ENCODE measurements at places on chromosomes 7 and 10.
A peak's percentile ranks its signal among the peaks of the same experiment; 100 is the strongest.

DNA sequence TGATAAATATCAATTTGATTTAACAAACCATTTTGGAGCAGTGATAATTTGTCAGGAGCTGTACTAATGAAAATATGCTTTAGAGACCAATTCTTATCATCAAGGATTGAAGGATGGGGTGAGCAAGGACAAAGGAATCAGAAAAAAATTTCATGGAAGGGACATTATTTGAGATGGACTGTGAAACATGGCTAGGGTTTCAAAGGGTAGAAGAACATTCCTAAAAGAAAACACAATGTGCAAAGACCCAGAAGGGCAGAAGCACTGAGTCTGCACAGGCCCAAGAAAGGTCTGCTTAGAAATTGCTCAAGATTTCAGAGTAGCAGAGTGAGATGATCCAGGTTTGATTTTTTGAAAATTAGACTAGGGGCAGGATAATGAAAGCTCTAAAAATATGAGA is 174.5 kb downstream of the LRRN3 start:
- H3K27me3 ChIP-seq, result no peaks in the 10 kb centered on the region
- H3K4me3 ChIP-seq, result no peak overlapping the region
- no peaks in the 10 kb centered on the region for H3K36me3 ChIP-seq
- peak overlapping the region; percentile 4 for H3K27ac ChIP-seq

- no peak overlapping the region for H3K27ac ChIP-seq
- no peak for DNase-seq
- peaks cover 45% of the 10 kb centered on the region for H3K27me3 ChIP-seq
- H3K4me3 ChIP-seq, result peak overlapping the region; percentile 60
- H3K4me1 ChIP-seq, result peaks cover 13% of the 10 kb centered on the region
Measured at GRCh38 chr7:143360788-143361551, 1.5 kb downstream of the FAM131B start.

GRCh38 chr10:12156367-12157123 is 27.1 kb downstream of the SEC61A2 start:
- peaks cover 4% of the 10 kb centered on the region for H3K36me3 ChIP-seq
- no peaks in the 10 kb centered on the region for H3K27me3 ChIP-seq
- no peak overlapping the region for H3K4me3 ChIP-seq

DNA sequence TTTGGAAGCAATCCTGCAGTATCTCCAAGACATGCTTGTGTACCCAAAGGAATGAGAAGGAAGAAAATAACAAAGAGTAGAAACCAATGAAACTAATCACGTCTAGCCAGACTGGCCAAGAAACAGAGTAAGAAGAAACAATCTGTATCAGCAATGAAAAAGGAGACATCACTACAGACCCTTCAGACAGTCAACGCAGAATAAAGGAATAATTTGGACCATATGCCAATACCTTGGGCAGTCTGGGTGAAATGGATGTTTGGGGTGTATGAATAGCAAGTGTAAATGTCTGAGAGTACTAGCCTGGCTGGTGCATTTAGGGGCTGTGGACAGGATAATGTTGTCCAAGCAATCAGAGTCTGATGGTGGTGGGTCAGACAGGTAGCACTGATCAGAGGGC is 61.1 kb downstream of the SLC29A4 start:
- DNase-seq, result no peak
- no peak overlapping the region for H3K27ac ChIP-seq
- H3K4me1 ChIP-seq, result no peaks in the 10 kb centered on the region
- peaks cover 48% of the 10 kb centered on the region for H3K36me3 ChIP-seq
- no peak overlapping the region for H3K4me3 ChIP-seq
- no peaks in the 10 kb centered on the region for H3K27me3 ChIP-seq

GRCh38 chr7:69813637-69814240 is 215.5 kb downstream of the AUTS2 start:
- no peaks in the 10 kb centered on the region for H3K4me1 ChIP-seq
- no peak for DNase-seq
- peaks cover 17% of the 10 kb centered on the region for H3K27me3 ChIP-seq
- no peak overlapping the region for H3K27ac ChIP-seq
- H3K36me3 ChIP-seq, result no peaks in the 10 kb centered on the region

DNA sequence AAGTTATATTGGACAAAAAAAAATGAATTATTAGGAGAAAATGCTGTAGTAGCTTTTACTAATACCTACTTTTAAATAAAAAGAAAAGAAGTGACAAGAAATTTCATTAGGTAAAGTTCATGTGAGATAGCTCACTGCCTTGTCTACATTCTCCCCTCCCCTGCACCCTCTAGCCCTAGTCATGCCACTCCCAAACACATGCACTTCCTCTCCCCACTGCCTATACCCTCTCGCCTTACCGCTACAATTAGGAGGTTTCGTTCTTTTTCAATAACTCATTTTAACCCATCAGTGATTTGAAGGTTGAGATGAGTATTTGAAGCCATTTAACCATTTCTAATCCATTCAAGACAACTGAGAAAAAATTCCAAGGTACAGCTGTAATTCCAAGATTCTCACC is 75.3 kb downstream of the HIBADH start:
- no peaks in the 10 kb centered on the region for H3K27me3 ChIP-seq
- H3K36me3 ChIP-seq, result no peaks in the 10 kb centered on the region
- no peak overlapping the region for H3K27ac ChIP-seq
- H3K4me1 ChIP-seq, result no peaks in the 10 kb centered on the region

- H3K36me3 ChIP-seq, result no peaks in the 10 kb centered on the region
- H3K27ac ChIP-seq, result no peak overlapping the region
- H3K4me1 ChIP-seq, result no peaks in the 10 kb centered on the region
- no peak overlapping the region for H3K4me3 ChIP-seq
- DNase-seq, result no peak
- H3K27me3 ChIP-seq, result peaks cover 17% of the 10 kb centered on the region
Measured at GRCh38 chr10:96495544-96495943, 18.2 kb downstream of the TLL2 start.

DNA sequence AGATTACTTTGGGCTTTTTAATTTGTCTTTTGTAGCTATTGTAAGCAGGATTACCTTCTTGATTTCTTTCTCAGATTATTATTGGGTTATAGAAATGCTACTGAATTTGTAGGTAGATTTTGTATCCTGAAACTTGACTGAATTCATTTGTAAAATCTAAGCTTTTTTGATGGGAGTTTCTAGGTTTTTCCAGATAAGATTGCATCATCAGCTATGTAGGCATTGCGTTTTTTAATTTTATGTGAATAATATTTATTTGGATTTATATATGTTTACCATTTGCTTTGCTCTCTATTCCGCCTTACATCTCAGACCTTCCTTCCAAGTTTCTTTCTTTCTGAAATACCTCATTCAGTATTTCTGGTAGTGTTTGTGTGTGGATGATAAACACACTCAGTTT is 351.7 kb upstream of the ANKRD30A start:
- no peaks in the 10 kb centered on the region for H3K4me1 ChIP-seq
- no peaks in the 10 kb centered on the region for H3K27me3 ChIP-seq
- H3K27ac ChIP-seq, result no peak overlapping the region

All from activated T-cell treated with anti-CD3 and anti-CD28 coated beads, Interleukin-2, amount 50 U/mL, for 72 hours (primary cell).